ENCODE measurements at places on chromosomes 1 and 21. TPM values are rescaled to one million over a fixed set of nuclear protein-coding genes. Genes with fewer than 3 reads are reported as not detected.

The TMPRSS3 gene
- total RNA-seq, result not detected

The CD53 gene
- 55.2 TPM for total RNA-seq

The LRRC7 gene
- 1.5 TPM for total RNA-seq

The TMCC2 gene
- 1.3 TPM for total RNA-seq

The AXDND1 gene
- not detected for total RNA-seq

The FCGR3A gene
- total RNA-seq, result 27.2 TPM

The RIPK4 gene
- total RNA-seq, result not detected

The NOTCH2NLA gene
- 18.4 TPM for total RNA-seq

The WNT3A gene
- total RNA-seq, result not detected

The ERICH3 gene
- total RNA-seq, result 0.05 TPM

The CCDC24 gene
- 1.6 TPM for total RNA-seq

The WNT2B gene
- total RNA-seq, result 2.0 TPM

The OR2W3 gene
- 0.26 TPM for total RNA-seq

The EVA1C gene
- 17.1 TPM for total RNA-seq

The MATN1 gene
- not detected for total RNA-seq

The AMY1C gene
- total RNA-seq, result not detected

The SYT11 gene
- 19.4 TPM for total RNA-seq

The S100A8 gene
- 105 TPM for total RNA-seq

GRCh38 chr1:71049951-71050598, 2.5 kb upstream of the PTGER3 start:
- DNase-seq, result no peak

DNA sequence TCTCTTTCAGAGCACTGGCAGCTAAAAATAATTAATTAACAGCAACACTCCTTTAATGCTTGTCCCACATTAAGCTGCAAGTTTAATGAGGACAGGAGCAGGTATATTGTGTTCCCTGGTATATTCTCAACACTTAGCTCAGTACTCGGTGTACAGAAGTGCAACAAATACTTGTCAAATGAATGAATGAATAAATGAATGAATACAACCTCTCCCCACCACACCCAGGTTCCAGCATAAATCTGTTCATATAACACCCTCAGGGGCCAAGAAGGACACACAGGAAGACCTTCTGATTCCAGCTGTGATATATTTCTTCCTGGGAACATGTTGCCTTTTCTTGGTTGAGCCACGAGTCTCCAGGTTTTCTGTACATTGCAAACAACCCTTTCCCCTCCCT, 38.1 kb upstream of the RD3 start:
- DNase-seq, result no peak

DNA sequence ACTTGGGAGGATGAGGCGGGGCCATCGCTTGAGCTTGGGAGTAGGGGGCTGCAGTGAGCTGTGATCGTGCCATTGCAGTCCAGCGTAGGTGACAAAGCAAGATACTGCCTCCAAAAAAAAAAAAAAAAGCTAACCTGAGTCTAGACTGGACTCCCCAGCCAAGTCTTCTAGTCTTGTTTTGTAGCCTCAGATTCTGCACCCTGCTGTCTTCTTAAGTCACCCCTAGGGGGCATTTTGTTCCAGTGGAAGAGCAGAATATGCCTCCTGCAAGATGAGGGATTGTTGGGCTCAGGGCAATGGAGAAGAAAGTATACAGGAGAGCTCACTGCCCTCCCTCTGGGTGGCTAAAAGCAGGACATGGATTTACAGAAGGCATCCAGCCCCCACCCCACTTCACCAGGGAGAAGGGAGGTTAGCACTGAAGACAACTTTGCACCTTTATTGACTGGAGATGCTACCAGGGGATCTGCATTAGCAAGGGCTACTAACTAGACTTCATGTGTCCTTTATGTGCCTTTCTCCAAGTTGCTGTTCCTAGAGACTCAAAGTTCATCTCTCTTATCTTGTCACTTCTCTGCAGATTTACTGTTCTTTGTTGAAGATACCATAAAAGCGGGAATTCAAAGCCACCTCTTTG, 15.3 kb upstream of the RNF187 start:
- no peak for DNase-seq

GRCh38 chr1:171881442-171881841, 40.1 kb downstream of the DNM3 start:
- no peak for DNase-seq

GRCh38 chr1:30648408-30649000, 74.9 kb downstream of the MATN1 start:
- no peak for DNase-seq

- no peak for DNase-seq
These were observed 66.4 kb downstream of the NPHS2 start for GRCh38 chr1:179509384-179509783.

DNA sequence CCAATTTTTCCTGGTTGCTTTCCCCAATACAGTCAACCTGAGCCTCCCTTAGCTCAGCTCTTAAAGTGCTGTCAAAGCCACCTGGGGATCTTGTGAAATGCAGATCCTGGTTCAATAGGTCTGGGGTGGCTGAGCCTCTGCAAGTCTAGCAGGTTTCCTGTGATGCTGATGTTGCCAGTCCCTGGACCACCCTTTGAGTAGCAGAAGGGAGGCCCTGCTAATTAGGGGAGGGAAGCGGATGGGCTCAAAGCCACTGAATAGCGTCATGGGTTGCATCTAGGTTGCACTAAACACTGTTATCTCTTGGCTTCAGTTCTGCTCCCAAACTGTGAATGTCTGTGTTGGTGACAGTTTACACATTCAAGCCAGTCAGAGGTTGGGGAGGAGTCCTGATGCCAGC, 127.2 kb downstream of the KAZN start:
- DNase-seq, result no peak

- DNase-seq, result no peak
These were observed 62.1 kb downstream of the USP24 start for GRCh38 chr1:55153031-55153430.

- no peak for DNase-seq
These were observed 34.1 kb downstream of the PTPRF start for GRCh38 chr1:43564551-43565348.

- no peak for DNase-seq
These were observed 6.5 kb downstream of the MEX3A start for GRCh38 chr1:156075775-156076204.

DNA sequence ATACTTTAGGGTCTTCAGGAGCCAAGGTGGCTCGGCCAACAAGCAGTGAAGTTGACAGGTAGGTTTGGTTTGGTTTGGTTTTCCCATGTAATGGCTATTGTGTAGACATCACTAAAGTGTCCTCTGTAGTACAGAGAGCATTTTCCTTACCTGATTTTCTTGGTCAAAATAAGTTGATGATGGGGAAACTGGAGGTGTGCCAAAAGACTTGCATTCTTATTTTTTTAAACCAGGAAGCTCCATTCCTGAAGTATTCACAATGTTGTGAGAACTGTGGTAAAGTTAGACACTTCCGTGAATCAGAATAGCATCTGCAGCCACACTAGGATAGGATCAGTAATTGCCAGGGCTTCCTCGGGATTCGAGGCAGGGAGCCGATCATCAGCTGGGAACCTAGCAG, 2.9 kb downstream of the ZBTB37 start:
- no peak for DNase-seq

- DNase-seq, result no peak
These were observed 47.0 kb downstream of the USP25 start for GRCh38 chr21:15776818-15777217.

DNA sequence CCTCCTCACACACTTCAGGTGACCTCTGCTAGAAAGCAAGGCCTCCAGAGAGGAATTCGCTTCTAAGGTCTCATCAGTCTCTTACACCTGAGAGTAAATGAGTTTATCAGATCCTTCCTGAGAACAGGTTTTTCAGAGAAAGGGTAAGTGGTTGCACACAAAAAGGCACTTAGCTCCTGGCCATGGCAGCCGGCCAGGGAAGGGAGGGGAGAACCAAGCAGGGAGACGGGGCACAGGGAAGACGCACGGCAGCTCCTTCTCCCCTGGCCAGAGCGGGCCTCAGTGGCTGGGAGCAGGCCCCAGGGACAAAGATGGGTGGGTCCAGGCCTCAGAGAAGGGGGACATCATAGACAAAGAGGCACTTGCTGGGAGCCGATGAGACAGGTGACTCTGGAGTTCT, 3.6 kb upstream of the TNNT2 start:
- DNase-seq, result no peak

DNA sequence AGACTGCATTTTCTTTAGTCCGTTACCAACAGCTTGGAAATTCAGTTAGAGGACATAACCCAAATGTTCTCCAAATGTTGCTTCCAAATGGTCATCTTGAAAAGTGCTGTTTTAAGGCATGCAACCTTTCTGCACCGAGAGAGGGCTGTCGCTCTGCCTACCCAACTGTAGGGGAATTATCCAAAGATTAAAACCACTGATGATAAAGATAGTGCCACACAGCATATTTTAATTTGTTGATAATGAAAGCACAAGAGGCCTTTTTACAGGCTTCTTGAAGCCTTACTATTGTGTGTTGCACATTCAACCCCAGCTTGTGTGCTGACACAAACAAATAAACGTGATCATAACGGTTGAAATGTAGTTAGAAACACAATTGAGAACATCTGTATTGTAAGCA, 121.5 kb downstream of the LMO4 start:
- DNase-seq, result no peak

- DNase-seq, result no peak
These were observed 12.1 kb downstream of the C8A start for GRCh38 chr1:56866656-56867055.

- no peak for DNase-seq
These were observed 5.8 kb downstream of the ADORA3 start for GRCh38 chr1:111497592-111497991.

- DNase-seq, result no peak
These were observed 22.3 kb downstream of the CD34 start for GRCh38 chr1:207888652-207889051.

- DNase-seq, result no peak
These were observed 156.3 kb downstream of the SMYD3 start for GRCh38 chr1:246350745-246351144.

GRCh38 chr1:34749992-34750391, 4.9 kb upstream of the GJB5 start:
- DNase-seq, result no peak

- DNase-seq, result no peak
These were observed 13.5 kb upstream of the COL16A1 start for GRCh38 chr1:31717341-31717740.

DNA sequence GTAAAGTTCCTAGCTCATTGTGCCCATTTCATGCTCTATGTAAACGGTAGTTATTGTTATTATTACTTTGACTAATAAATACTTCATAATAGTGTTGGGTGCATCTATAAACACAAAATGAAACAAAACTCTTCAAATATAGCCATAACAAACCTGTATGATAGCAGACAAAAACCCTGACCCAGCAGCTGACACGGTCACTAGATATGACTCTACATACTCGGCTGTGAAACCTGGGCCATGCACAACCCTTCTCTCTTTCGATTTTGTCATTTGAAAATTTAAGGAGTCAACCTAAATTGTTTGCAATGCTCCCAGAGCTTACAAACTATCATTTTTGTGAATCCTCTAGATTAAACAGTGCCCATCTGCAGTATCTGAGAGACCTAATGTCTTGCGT, 8.0 kb upstream of the RGS13 start:
- no peak for DNase-seq

- no peak for DNase-seq
These were observed 105.8 kb downstream of the MRPL39 start for GRCh38 chr21:25501462-25501861.

DNA sequence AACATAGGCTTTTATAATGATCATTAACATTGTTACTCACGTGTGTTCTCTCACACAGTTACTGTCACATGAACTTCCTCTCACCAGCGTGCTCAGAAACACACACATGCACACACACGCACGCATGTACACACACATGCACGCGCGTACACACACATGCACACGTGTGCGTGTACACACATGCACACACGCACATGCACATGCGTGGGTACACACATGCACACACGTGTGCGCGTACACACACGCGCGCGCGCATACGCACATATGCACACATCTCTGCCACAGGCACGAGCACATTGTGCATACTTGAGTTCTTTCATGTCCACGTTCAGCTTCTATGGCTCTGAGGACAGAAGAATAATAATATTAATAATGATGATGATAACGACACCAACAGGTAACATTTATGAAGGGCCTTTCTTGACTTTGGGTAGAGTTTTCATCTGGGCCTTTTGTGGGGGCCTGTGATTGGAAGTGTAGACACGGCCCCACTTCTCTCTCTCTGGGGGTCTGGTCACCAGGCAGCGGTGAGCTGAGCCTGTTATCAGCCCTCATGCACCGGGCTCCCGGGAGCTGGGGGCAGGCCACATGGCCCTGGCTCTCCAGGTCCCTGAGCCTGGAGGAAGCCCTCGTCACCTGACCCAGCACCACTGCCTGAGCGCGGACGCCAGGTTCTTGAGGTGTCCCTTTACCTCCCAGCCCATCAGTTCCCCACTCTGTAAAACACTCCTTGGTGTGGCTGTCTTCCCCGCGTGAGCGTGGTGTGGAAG, 7.0 kb downstream of the EPHA8 start:
- no peak for DNase-seq

DNA sequence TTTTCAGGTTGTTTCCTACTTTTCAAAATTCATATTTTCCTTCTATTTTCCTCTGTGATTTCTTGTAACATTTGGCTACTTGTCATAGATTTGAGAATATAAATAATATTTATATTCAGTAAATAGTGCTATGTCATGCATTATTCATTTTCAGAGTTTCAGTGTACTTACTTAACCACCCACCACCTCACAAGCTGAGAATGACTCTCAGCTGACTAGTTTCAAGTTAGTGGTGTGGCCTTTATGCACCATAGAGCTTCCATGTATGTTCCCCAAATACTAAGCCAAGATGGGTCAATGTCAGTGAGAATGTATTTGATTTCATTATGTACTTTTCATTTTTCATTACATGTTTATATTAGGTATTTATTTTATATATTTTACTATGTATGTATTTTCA, 56.9 kb upstream of the RGS1 start:
- DNase-seq, result no peak

GRCh38 chr1:66704177-66704875, 47.9 kb upstream of the DYNLT5 start:
- no peak for DNase-seq

DNA sequence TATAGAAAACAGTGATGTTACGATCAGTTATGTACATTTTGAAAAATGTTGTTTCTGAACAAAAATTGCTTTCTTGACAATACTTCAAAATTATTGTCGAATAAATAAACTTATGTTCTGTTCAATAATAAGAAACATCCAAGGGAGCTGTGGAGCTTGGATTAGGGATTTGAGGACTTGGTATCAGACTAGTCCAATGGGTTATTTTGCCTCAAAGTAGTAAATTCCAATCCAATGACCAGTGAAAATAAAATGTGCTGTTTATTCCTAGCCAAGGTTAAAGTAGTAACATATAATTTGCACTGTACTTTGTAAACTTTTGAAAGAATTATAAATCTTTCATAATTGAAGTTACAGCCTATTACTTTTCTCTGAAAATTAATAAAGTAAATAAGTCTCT, 79.1 kb upstream of the IVNS1ABP start:
- DNase-seq, result no peak

Data from heart right ventricle (tissue), 16 donors.